ENCODE measurements at places on chromosomes 13 and 19.

- DNase-seq = peak; percentile 14
These were observed 520 bp downstream of the ZNF600 start for GRCh38 chr19:52786078-52786463.

DNA sequence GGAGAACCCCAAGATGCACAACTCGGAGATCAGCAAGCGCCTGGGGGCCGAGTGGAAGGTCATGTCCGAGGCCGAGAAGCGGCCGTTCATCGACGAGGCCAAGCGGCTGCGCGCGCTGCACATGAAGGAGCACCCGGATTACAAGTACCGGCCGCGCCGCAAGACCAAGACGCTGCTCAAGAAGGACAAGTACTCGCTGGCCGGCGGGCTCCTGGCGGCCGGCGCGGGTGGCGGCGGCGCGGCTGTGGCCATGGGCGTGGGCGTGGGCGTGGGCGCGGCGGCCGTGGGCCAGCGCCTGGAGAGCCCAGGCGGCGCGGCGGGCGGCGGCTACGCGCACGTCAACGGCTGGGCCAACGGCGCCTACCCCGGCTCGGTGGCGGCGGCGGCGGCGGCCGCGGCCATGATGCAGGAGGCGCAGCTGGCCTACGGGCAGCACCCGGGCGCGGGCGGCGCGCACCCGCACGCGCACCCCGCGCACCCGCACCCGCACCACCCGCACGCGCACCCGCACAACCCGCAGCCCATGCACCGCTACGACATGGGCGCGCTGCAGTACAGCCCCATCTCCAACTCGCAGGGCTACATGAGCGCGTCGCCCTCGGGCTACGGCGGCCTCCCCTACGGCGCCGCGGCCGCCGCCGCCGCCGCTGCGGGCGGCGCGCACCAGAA lies 1.1 kb downstream of the SOX1 start:
- peak; percentile 38 for DNase-seq

DNA sequence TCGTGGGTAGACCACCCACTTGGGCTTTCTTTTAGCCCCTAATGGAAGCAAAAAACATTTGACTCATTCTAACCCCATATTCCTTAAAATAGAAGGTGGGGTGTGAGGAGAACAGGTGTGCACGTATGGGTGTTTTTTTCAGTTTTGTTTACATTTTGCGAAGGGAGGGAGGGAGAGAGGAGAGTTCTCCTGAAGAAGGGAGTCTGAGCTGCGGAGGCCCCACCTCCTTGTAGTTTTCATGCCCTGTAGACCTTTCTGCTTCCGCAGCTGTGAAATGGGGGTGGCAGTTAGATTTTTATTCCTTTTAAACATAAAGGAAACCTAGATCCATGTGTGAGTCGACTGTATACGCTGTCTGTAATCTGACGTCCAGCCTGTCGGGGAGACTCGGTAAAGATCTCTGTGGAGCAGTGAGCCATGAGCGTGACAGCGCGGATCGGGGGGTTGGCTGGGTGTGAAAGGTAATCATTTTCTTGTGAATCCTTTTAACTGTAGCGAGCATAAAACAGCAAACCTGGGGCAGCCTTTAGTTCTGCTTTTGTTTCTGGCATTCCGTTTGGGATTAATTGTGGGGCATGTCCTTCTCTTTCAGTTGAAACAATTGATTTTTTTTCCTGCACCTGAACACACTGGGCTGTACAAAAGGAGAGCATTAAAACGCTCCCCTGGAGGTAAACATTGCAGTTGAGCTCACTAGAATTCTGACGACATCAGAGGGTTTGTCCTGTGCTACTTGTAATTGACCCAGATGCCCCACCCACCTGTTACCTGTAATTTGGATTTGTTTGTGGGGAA lies 2.3 kb downstream of the UPF1 start:
- peak; percentile 29 for DNase-seq

GRCh38 chr19:55464039-55464661 lies 401 bp downstream of the C19orf85 start:
- DNase-seq = no peak

All from GM20000 (cell line).